IPS DF 6.9 (cell line): ENCODE measurements at places on chromosomes 1 and 21.

DNA sequence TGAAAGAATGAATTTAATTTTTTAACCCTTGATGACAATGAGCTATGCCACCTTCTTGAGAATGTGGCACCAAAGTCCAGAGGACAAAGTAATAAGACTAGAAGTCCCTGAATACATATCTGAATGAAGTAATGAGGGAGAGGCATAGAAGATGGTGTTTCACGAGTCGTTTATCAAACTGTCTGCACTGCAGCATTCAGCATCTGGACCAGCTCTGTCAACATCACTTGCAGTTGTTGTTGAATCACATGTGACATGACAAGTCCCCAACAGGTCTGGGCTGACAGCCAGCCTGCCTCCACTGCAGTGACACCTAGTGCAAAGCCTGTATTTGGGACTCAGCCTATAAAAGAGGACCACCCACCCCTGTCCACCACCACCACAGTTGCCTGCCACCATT, 17.3 kb upstream of the GALNT2 start:
- H3K4me3 ChIP-seq, result no peak overlapping the region
- H3K27me3 ChIP-seq, result no peaks in the 10 kb centered on the region; the same call in 1 of the 2 replicates
- no peak overlapping the region for H3K27ac ChIP-seq
- H3K36me3 ChIP-seq, result no peaks in the 10 kb centered on the region
- peaks cover 2% of the 10 kb centered on the region; the same call in 1 of the 2 replicates for H3K4me1 ChIP-seq
- no peak for DNase-seq

DNA sequence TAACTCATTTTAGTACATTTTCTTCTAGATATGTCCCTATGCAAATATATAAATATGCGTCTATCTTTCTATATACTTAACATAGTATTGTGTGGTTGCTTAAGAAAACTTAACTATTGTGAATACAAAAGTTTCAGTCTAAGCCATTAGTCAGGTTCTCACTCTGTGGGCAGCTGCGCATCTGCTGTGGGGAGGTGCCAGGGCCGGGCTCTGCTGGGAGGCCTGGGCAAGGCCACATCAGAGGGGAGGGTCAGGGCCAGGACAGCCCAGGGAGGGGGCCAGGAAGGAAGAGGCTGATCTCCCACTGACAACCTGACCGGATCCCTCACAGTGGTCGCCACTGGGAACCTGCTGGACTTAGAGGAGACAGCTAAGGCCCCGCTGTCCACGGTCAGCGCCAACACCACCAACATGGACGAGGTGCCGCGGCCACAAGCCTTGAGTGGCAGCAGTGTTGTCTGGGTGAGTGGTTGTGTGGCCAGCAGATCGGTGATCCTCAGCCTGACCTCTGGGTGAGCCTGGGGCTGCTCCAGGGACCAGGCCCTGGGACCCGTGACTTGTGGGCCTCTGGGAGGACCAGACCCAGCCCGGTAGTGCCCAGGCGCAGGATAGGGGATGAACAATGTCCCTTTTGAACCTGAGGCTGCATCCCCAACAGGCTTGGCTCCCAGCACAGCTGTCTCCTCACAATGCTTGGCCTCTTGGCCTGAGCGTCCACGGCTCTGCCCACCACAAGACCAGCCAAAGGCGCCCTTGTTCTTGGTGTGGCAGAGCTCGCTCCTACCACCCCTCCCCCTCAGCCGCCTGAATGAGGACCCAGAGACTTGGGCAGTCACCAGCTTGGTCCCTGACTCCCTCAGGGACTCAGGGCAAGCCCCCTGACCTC, 20.2 kb downstream of the LDLRAP1 start:
- H3K4me3 ChIP-seq, result no peak overlapping the region
- no peak overlapping the region for H3K27ac ChIP-seq
- no peak for DNase-seq
- no peaks in the 10 kb centered on the region for H3K27me3 ChIP-seq
- H3K36me3 ChIP-seq, result 0 out of 2 replicates have a peak, but pooled peaks cover 3% of the 10 kb centered on the region

DNA sequence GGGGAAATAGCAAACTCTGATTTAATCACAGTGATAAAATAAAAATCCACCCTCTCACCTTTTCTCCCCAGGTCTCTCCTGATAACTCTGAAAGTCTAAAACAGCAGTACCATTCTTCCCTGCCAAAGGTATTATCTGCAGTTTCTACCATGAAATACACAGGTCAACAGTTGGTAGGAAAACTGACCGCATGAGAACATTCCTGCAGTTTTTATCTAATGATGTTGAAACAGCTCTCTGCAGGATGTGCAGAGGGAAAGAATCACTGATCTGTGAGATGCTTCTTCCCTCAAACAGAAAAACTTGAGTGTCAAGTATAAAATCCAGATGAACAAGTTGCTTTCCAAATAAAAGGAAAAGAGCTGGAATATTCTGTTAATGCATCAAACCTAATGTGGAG, 39.1 kb downstream of the KCNJ6 start:
- H3K36me3 ChIP-seq, result no peaks in the 10 kb centered on the region
- no peaks in the 10 kb centered on the region for H3K27me3 ChIP-seq
- no peak overlapping the region for H3K27ac ChIP-seq
- H3K4me3 ChIP-seq, result no peak overlapping the region
- no peak for DNase-seq
- no peaks in the 10 kb centered on the region for H3K4me1 ChIP-seq

DNA sequence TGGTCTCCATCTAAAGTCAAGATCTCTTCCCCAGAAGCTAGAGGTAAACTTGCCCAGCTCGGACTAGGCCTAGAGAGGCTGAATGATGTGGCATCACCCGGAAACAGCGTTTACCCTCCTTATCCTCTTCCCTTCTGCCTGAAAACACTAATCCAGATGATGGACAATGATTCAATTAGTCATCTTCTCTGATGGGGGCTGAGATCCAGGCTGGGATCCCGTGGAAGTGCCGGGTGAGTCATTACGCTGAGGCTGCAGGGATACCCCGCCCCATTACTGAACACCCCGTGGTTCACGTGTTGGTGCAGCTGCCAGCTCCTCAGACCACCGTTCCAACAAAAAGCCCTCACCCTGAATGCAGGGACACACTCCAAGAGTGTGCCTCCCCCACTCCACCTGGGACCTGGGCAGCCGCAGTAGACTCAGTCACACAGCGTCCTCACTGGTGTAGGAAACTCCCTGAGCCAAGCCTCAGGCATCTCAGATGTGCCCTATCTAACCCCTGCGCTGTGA, 2.0 kb downstream of the S100A6 start:
- H3K27me3 ChIP-seq, result no peaks in the 10 kb centered on the region
- peaks cover 13% of the 10 kb centered on the region; the same call in 1 of the 2 replicates for H3K4me1 ChIP-seq
- H3K4me3 ChIP-seq, result no peak overlapping the region
- no peak for DNase-seq
- H3K36me3 ChIP-seq, result no peaks in the 10 kb centered on the region

- no peaks in the 10 kb centered on the region; the same call in 1 of the 2 replicates for H3K27me3 ChIP-seq
- H3K4me1 ChIP-seq, result peaks cover 2% of the 10 kb centered on the region
- DNase-seq, result no peak
- H3K36me3 ChIP-seq, result no peaks in the 10 kb centered on the region
- no peak overlapping the region for H3K27ac ChIP-seq
These were observed 46.6 kb downstream of the KIAA0040 start for GRCh38 chr1:175145899-175146528.

DNA sequence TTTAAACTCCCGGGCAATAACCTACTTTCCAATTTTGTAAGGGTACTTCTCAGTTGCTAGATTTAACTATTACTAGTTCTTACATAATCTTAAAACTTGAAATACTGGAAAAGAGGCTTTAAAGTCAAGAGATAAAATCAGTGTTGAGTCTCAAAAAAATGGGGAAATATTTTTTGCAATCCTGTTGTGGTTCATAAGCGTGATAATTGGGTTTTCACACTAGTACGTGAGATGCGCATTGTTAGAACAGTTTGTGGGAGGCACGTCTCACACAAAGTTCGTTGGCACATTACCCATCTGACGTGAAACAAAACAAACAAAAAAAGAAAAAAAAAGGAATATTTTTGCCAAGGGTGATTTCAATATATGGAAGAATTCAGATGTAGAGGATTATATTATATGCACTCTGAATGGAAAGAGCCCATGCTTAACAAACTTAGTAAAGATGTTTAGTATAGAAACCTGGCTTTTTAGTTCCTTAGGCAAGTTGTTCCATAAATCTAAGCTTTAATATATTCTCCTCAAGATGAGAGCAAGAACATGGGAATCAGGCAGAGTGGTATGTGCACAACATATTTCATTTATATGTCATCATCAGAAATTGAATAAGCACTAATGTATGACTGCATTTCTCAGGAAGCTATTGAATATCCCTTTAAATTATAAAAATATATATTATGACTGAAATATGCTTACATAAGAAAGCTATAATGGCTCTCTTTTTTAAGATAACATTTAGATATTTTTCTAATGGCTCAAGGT, 73.9 kb upstream of the TNFSF4 start:
- no peak overlapping the region for H3K27ac ChIP-seq
- no peak overlapping the region for H3K4me3 ChIP-seq
- no peaks in the 10 kb centered on the region for H3K36me3 ChIP-seq
- peaks cover 3% of the 10 kb centered on the region; the same call in 1 of the 2 replicates for H3K4me1 ChIP-seq
- DNase-seq, result no peak

DNA sequence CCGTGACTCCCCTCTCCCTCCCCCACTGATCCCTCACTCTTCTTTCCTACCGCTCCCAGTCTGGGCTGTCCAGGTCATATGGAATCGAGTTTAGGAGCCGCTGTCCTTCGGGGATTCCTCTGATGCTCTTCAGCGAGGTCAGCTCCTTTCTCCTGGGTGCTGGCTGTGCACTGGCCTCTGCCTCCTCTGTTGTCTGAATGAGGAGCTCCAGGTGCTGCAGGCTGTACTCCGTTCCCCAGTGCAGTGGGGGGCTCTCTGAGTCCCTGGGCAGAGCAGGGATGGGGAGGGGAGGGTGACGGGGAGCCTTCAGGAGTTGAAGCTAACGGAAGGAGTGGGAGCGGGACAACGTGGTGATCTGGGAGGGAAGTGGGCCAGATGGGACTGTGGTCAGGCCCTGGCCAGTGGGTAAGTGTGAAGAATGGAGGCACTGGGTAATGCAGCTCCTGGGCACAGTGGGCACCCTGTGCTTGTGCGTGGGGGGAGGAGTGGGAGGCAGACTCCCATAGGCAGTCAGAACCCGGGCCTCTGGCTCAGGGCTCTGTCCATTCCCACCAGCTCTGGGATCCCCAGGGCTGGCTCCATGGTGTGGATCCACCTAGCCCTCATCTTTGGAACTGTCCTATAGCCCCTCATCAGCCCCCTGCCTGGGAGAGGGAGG, 59.5 kb upstream of the TLR5 start:
- H3K4me3 ChIP-seq, result no peak overlapping the region
- H3K36me3 ChIP-seq, result no peaks in the 10 kb centered on the region
- DNase-seq, result no peak
- no peak overlapping the region for H3K27ac ChIP-seq

DNA sequence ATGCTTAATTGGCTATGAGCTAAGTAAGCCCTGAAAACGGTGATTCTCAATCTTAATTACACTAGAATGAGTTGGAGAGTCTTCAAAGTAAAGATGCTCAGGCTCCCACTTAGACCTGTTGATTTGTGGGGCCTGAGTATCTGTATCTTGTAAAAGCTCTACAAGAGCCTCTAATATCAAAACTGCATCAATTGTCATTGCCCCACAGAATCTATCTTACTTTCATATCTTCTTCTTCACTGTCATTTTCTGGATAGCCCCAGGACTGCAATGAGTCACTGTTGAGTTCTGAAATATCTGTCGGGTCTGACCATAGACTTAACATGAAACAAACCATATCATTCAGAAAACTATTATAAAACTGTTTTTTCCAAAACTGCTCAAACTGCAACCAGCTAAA, 102.8 kb upstream of the SERTAD4 start:
- H3K27ac ChIP-seq, result no peak overlapping the region
- H3K27me3 ChIP-seq, result no peaks in the 10 kb centered on the region
- H3K36me3 ChIP-seq, result no peaks in the 10 kb centered on the region
- no peaks in the 10 kb centered on the region for H3K4me1 ChIP-seq

DNA sequence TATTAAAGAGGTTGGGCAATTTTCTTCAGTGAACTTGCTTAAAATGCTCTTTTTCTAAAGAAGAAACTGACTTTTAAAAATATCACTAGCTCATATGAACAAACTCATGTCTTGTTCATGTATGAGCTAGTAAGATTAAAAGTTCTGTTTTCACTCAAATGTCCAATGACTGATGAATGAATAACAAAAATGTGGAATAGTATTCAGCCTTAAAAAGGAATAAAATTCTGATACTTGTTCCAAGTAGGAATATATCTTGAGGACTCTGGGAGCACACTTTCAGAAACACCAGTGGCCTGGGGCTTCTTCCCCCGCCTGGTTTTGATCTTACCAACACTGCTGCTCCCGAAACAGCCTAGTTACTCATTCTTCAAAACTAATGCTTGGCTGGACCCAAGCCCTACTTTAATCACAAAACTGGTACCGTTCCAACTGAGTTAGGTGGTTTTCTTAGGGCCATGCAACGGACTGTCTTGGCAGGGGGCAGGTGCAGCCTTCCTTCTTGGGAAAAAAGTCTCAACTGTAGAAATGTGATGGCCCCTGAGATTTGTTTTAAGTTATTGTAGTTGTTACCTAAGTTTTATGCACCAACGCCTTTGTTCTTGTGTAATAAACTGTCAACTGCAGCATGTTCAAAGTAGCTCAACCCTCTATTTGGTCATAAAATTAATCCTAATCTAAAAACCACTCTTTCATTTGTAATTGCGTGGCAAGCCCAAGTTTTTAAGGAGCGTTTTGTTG, 116.0 kb downstream of the ETS2 start:
- H3K36me3 ChIP-seq, result no peaks in the 10 kb centered on the region
- H3K4me1 ChIP-seq, result no peaks in the 10 kb centered on the region
- no peaks in the 10 kb centered on the region for H3K27me3 ChIP-seq
- H3K4me3 ChIP-seq, result no peak overlapping the region
- DNase-seq, result no peak

DNA sequence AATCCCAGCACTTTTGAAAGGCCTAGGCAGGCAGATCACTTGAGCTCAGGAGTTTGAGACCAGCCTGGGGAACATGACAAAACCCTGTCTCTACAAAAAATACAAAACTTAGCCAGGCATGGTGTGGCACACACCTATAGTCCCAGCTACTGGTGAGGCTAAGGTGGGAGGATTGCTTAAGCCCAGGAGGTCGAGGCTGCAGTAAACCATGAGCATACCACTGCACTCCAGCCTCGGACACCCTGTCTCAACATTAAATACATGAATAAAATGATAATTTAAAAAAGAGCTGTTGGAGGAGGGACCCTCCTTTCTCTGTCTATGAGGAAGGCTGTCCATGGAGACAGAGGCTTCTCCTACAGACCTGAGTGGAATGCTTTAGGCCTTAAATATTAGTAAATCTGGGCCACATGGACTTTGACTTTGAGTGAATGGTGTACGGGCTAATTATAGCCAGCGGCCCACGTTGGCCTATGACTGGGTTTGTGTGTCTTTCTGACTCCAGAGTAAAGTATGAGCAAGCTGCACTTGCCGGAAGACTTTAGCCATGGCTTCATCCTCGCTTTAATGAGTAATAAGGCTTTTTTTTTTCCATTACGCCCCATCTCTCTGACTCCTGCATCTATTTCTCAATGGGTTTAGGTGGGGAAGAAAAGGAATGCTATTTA, 21.3 kb downstream of the RAB3B start:
- peaks cover 2% of the 10 kb centered on the region; the same call in 1 of the 2 replicates for H3K36me3 ChIP-seq
- no peak overlapping the region for H3K4me3 ChIP-seq
- no peak overlapping the region for H3K27ac ChIP-seq
- DNase-seq, result no peak

- peaks cover 3% of the 10 kb centered on the region; the same call in 1 of the 2 replicates for H3K27me3 ChIP-seq
- H3K36me3 ChIP-seq, result no peaks in the 10 kb centered on the region
- no peak overlapping the region for H3K27ac ChIP-seq
- H3K4me3 ChIP-seq, result no peak overlapping the region
- DNase-seq, result no peak
These were observed 10.9 kb upstream of the GNL2 start for GRCh38 chr1:37606481-37607263.

- no peaks in the 10 kb centered on the region for H3K36me3 ChIP-seq
- H3K27me3 ChIP-seq, result peaks cover 12% of the 10 kb centered on the region
- no peak overlapping the region for H3K27ac ChIP-seq
- no peak for DNase-seq
- no peak overlapping the region for H3K4me3 ChIP-seq
- H3K4me1 ChIP-seq, result peaks cover 6% of the 10 kb centered on the region
These were observed 2.7 kb downstream of the STUM start for GRCh38 chr1:226551299-226551698.
